Muscle of leg (tissue), 16 donors: ENCODE measurements at places on chromosomes 7 and 10. TPM values are rescaled to one million over a fixed set of nuclear protein-coding genes. Genes with fewer than 3 reads are reported as not detected.

Gene CADPS2
- 7.4 TPM for polyA plus RNA-seq

Gene STEAP4
- polyA plus RNA-seq, result 4.4 TPM

Gene AGAP5
- polyA plus RNA-seq, result 4.8 TPM

Gene TEX47
- not detected for polyA plus RNA-seq

Gene TNRC18
- polyA plus RNA-seq, result 61.2 TPM

Gene ASAH2
- polyA plus RNA-seq, result 2.5 TPM

Gene CUL2
- polyA plus RNA-seq, result 33.0 TPM

Gene CHRM2
- polyA plus RNA-seq, result 0.12 TPM

Gene FFAR4
- polyA plus RNA-seq, result not detected
